ENCODE measurements at places on chromosomes 7 and 10. TPM values are rescaled to one million over a fixed set of nuclear protein-coding genes. Genes with fewer than 3 reads are reported as not detected.

GRCh38 chr7:28266402-28266801 lies 85.8 kb upstream of the JAZF1 start:
- DNase-seq: no peak

Gene PBLD
- total RNA-seq: 8.9 TPM

Gene DMTF1
- total RNA-seq: 58.3 TPM

GRCh38 chr7:19235680-19236079 lies 90.5 kb upstream of the FERD3L start:
- no peak for DNase-seq

GRCh38 chr10:130363899-130364445 lies 227.8 kb downstream of the GLRX3 start:
- no peak for DNase-seq

- no peak for DNase-seq
Observed at GRCh38 chr7:44621034-44621749, 14.8 kb downstream of the OGDH start.

Gene CALD1
- 5.5 TPM for total RNA-seq

Gene GALNT17
- not detected for total RNA-seq

DNA sequence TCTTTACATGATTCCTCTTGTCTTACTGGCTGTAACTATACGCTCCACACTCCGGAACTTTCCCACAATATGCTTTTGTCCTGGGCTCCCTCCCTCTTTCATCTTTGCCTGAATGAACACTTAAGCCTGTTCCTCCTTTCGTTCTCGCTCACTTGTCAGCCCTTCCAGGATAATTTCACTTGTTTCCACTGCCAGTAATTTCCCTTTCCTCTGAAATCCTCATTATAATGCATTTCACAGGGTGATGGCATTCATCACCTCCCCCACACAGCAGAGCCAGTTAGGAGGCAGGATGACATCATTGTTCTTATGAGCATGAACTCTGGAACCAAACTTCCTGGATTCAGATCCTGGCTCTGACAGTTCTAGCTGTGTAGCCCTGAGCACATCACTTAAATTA lies 372.6 kb downstream of the GPR158 start:
- no peak for DNase-seq

GRCh38 chr7:347644-348479 lies 57.9 kb downstream of the FOXL3 start:
- DNase-seq: no peak

GRCh38 chr7:25557379-25557917 lies 329.2 kb upstream of the NPVF start:
- DNase-seq: no peak

DNA sequence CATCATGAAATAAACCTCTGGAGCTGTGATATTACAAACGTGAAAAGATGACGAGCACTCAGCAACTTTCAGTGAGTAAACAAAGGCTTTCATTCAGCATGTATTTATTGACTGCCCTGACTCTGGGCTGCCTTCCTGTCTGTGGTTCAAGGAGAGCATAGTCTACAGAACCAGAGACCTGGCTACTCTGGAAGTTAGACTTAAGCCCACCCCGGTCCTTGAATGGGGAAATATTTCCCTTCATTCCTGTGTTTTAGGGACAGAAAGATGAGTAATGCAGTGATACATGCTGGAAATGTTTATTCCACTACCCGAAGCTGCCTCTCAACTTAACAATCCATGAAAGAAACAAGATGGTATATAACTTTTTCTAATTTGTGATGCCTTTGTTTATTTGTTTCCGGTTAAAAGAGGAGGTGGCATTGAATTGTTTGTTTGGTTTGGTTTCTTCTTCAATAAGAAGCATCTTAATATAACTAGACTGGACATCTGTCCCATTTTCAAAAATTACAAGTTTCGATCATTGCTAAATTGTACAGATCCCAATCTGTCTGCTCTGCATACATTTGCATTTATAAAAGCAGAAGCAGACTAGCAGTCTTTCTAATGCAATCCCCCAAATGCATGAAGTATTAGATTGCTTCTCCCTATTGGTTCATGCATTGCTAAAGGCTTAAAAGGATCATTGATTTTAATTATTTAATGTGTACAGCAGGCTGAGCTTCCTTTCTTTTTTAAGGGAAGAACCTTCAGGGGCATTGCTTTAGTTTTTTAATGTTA lies 57.7 kb downstream of the TRUB1 start:
- no peak for DNase-seq

Data from Calu3 (cell line).